ENCODE measurements at places on chromosomes 1 and 21. TPM values are rescaled to one million over a fixed set of nuclear protein-coding genes. Genes with fewer than 3 reads are reported as not detected.

- peaks cover 53% of the 10 kb centered on the region for H3K36me3 ChIP-seq
- DNase-seq, result no peak
- peaks cover 14% of the 10 kb centered on the region for H3K4me1 ChIP-seq
- H3K27me3 ChIP-seq, result no peaks in the 10 kb centered on the region
- peak overlapping the region; percentile 78 for H3K27ac ChIP-seq
These were observed 37.9 kb upstream of the MPZL1 start for GRCh38 chr1:167683641-167684502.

GRCh38 chr21:16676391-16676790 is 836.5 kb upstream of the CXADR start:
- H3K27me3 ChIP-seq, result no peaks in the 10 kb centered on the region
- DNase-seq, result no peak
- no peaks in the 10 kb centered on the region for H3K4me1 ChIP-seq
- H3K36me3 ChIP-seq, result no peaks in the 10 kb centered on the region
- H3K4me3 ChIP-seq, result no peak overlapping the region

GRCh38 chr1:51341876-51342496 is 11.6 kb upstream of the TTC39A start:
- H3K27ac ChIP-seq, result no peak overlapping the region
- H3K27me3 ChIP-seq, result peaks cover 44% of the 10 kb centered on the region
- no peaks in the 10 kb centered on the region for H3K36me3 ChIP-seq
- no peak for DNase-seq

Gene FLG2
- not detected for total RNA-seq

GRCh38 chr1:110945626-110946025 is 18.1 kb downstream of the LRIF1 start:
- H3K4me3 ChIP-seq, result no peak overlapping the region
- peaks cover 6% of the 10 kb centered on the region for H3K4me1 ChIP-seq
- no peaks in the 10 kb centered on the region for H3K27me3 ChIP-seq
- peaks cover 45% of the 10 kb centered on the region for H3K36me3 ChIP-seq
- H3K27ac ChIP-seq, result no peak overlapping the region

Gene DESI2
- total RNA-seq, result 33.1 TPM

DNA sequence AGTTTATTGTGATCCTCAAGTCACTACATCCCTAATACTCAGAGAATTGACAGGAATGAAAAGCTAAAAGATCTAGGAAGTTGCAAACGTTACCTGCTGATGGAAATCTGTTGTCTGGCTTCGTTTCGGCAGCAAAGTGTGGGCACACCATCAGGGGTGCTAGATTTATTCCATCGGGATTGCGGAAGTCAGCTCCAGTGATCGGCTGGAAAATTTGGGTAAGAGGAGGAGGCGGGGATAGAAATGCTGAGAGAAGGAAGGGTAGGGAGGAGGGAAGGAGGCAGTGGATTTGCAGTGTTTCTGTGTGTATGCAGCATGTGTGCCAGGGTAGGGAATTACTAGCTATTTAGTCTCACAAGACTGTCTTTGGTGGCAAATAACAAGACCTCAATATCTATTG is at the start of gene CTSK:
CTSK (minus strand) TSS at position 140 of the 400 bp plus-strand sequence. CDS start 1,455 bp downstream, outside the sequence.
- peaks cover 13% of the 10 kb centered on the region for H3K4me1 ChIP-seq
- DNase-seq, result no peak
- H3K27me3 ChIP-seq, result no peaks in the 10 kb centered on the region
- no peak within 1 kb of the TSS for H3K27ac ChIP-seq

DNA sequence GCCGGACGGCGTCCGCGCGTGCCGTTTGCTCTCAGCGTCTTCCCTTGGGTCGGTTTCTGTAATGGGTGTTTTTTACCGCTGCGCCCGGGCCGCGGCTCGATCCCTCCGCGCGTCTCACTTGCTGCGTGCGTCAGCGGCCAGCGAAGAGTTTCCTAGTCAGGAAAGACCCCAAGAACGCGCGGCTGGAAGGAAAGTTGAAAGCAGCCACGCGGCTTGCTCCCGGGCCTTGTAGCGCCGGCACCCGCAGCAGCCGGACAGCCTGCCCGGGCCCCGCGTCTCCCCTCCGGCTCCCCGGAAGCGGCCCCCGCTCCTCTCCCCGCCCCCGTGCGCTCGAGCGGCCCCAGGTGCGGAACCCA is 159.8 kb downstream of the RUNX1 start:
- H3K27me3 ChIP-seq, result peaks cover 6% of the 10 kb centered on the region
- peaks cover 28% of the 10 kb centered on the region for H3K36me3 ChIP-seq
- H3K4me1 ChIP-seq, result peaks cover 32% of the 10 kb centered on the region
- H3K4me3 ChIP-seq, result peak overlapping the region; percentile 90

Gene URB1
- 39.2 TPM for total RNA-seq

GRCh38 chr1:114428083-114428754 is 82.8 kb downstream of the TRIM33 start:
- H3K27ac ChIP-seq, result no peak overlapping the region
- peaks cover 7% of the 10 kb centered on the region for H3K4me1 ChIP-seq

GRCh38 chr1:118788463-118788862 is 199.7 kb downstream of the TBX15 start:
- H3K36me3 ChIP-seq, result no peaks in the 10 kb centered on the region
- no peak overlapping the region for H3K4me3 ChIP-seq
- DNase-seq, result no peak

Gene FAM167B
- total RNA-seq, result 0.57 TPM

Gene YY1AP1
- 64.3 TPM for total RNA-seq

- H3K27me3 ChIP-seq, result peaks cover 15% of the 10 kb centered on the region
- H3K27ac ChIP-seq, result no peak overlapping the region
- no peak for DNase-seq
- H3K36me3 ChIP-seq, result peaks cover 5% of the 10 kb centered on the region
- H3K4me3 ChIP-seq, result no peak overlapping the region
These were observed 30.1 kb downstream of the ABCG1 start for GRCh38 chr21:42248783-42249597.

GRCh38 chr1:39407510-39407895 is 83.9 kb upstream of the BMP8A start:
- H3K36me3 ChIP-seq, result peaks cover 19% of the 10 kb centered on the region
- no peaks in the 10 kb centered on the region for H3K27me3 ChIP-seq
- peak overlapping the region; percentile 22 for H3K27ac ChIP-seq
- no peak for DNase-seq
- H3K4me3 ChIP-seq, result peak overlapping the region; percentile 90

GRCh38 chr1:174266991-174267612 is 107.8 kb downstream of the RABGAP1L start:
- H3K36me3 ChIP-seq, result no peaks in the 10 kb centered on the region
- no peaks in the 10 kb centered on the region for H3K27me3 ChIP-seq
- DNase-seq, result no peak
- no peaks in the 10 kb centered on the region for H3K4me1 ChIP-seq

GRCh38 chr1:48898894-48899293 is 122.2 kb upstream of the BEND5 start:
- H3K4me3 ChIP-seq, result no peak overlapping the region
- peaks cover 2% of the 10 kb centered on the region for H3K27me3 ChIP-seq
- H3K4me1 ChIP-seq, result no peaks in the 10 kb centered on the region
- no peaks in the 10 kb centered on the region for H3K36me3 ChIP-seq
- no peak overlapping the region for H3K27ac ChIP-seq

- H3K4me1 ChIP-seq, result peaks cover 5% of the 10 kb centered on the region
- H3K4me3 ChIP-seq, result no peak overlapping the region
- H3K36me3 ChIP-seq, result peaks cover 3% of the 10 kb centered on the region
These were observed 200.2 kb downstream of the SDCCAG8 start for GRCh38 chr1:243455760-243456651.

DNA sequence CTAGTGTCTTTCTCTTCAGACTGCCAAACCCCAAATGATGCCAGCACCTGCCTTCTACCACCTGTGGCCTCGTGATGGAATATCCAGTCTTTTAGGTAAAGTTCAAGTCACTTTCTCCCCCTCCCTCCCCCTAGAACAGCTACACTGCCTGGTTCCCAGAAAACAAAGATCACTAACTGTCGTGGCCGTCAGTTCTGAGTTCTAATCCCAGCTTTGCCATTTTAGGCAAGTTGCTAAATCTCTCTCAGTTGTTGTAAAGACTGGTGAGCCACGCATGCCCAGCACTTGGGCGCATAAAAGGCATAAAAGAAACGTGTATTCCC is 648 bp upstream of the TRAPPC3 start:
- H3K27me3 ChIP-seq, result no peaks in the 10 kb centered on the region
- peaks cover 57% of the 10 kb centered on the region for H3K4me1 ChIP-seq
- H3K27ac ChIP-seq, result peak overlapping the region; percentile 98
- peak overlapping the region; percentile 98 for H3K4me3 ChIP-seq
- DNase-seq, result no peak
- peaks cover 17% of the 10 kb centered on the region for H3K36me3 ChIP-seq

DNA sequence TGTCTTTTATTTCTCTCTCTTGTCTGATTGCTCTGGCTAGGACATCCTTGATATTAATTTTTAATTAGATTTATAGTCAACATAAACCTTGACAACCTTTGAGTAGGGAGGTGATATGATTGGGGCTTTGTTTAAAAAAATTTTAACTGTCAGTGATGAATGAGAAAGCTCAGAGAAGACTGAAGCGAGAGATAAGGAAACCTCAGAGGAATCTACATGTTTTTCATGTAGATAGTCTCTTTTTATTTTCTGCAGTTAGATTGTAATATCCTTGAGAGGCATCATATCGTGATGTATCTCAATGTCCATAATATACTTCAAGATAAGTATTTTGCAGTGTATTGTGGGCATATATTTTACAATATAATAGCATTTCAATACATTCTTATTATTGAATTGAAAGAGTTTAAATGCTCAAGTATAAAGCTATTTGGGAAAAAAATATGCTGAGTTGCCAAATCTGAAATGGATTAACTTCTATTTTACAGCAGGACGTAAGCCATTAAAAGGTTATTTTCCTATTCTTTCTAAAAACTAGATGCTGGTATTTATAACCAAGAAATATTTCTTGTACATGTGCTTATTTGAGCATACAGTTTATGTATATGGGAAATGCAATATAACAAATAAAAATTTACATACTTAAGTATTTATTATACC is 802.4 kb upstream of the ADGRL4 start:
- no peaks in the 10 kb centered on the region for H3K27me3 ChIP-seq
- no peak overlapping the region for H3K4me3 ChIP-seq
- no peaks in the 10 kb centered on the region for H3K36me3 ChIP-seq
- no peak overlapping the region for H3K27ac ChIP-seq
- DNase-seq, result no peak
- no peaks in the 10 kb centered on the region for H3K4me1 ChIP-seq

Gene SNAPIN
- 31.6 TPM for total RNA-seq

DNA sequence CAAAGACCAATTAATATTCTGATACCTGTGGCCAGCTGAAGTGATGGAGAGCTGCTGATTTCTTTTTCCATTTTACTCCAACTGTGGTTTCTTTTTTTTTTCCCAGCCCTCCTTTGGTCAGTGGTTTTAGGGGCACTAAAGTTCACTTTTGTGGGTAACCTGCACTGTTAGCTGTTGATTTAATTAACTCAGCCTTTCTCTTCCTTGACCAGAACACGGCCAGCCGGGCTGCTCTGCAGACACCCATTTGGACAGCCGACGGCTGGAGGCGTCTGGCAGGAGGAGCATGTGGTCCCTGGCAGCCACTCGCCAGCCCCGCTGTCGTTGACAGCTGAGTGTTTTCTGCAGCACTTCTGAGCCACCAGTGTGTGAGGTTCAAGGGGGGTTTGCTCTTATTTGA is 136.2 kb upstream of the RUNX3 start:
- H3K27ac ChIP-seq, result no peak overlapping the region
- no peak for DNase-seq
- H3K4me3 ChIP-seq, result no peak overlapping the region
- H3K4me1 ChIP-seq, result peaks cover 17% of the 10 kb centered on the region
- peaks cover 8% of the 10 kb centered on the region for H3K27me3 ChIP-seq

All from activated CD4-positive, alpha-beta T cell treated with anti-CD3 and anti-CD28 coated beads, Interleukin-2, amount 10 ng/mL, durations not matched to agents 24 days and 14 days (primary cell).